ENCODE measurements at places on chromosomes 6 and 20. TPM values are rescaled to one million over a fixed set of nuclear protein-coding genes. Genes with fewer than 3 reads are reported as not detected.

- DNase-seq = no peak
Observed at GRCh38 chr6:163651426-163651825, 236.9 kb downstream of the QKI start.

DNA sequence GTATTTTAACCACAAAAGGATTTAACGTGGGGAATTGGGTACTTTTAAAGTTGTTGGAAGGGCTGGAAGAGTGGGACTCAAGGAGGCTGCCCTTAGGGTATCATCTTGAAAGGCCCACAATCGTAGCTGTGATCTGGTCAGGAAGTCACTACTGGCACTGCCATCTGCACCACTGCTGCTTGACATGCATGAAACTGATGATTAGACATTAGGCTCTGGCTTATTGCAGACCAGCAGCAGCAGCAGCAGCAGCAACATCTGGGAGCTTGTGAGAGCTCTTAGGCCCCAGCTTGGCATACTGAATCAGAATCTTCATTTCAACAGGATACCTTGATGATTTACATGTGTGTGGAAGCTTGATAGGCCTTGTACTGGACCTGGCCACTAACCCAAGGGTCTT, 68.6 kb downstream of the PHF20 start:
- no peak for DNase-seq

GRCh38 chr6:138078491-138078890, 28.7 kb downstream of the PERP start:
- no peak for DNase-seq

DNA sequence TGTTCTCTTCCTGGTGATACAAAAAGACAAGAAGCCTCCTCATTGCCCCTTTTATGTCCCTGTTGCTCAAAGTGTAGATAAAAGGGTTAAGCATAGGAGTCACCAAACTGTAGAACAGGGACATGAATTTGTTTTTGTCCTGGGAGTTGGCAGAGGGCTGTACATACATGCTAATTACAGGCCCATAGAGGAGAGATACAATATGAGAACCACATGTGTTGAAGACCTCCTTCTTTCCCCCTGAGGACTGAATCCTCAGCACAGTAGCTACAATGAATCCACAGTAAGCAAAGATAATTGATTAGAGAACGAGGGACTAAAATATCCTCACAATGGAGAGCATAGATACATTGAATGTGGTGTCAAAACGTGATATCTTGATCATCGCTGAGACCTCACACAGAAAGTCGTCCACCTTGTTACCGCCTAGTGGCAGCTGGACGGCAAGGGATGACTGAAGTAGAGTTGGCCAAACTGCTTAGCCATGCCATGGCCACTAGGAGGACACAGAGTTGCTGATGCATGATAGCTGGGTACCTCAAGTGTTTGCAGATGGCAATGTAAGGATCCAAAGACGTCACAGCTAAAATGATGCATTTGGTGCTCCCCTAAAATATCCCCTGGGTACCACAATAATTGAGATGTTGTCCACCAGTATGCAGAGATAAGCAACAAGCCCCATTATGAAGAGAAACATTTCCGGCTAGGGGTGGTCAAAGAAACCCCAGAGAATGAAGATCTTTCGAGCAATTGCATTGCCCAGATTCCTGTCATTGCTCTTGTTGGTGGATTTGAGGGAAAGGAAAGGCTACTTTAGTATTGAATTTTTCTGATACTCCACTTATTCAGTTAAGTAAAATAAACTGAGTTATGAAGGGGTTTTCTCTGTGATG, 15.0 kb downstream of the OR2B3 start:
- peak; percentile 2 for DNase-seq

DNA sequence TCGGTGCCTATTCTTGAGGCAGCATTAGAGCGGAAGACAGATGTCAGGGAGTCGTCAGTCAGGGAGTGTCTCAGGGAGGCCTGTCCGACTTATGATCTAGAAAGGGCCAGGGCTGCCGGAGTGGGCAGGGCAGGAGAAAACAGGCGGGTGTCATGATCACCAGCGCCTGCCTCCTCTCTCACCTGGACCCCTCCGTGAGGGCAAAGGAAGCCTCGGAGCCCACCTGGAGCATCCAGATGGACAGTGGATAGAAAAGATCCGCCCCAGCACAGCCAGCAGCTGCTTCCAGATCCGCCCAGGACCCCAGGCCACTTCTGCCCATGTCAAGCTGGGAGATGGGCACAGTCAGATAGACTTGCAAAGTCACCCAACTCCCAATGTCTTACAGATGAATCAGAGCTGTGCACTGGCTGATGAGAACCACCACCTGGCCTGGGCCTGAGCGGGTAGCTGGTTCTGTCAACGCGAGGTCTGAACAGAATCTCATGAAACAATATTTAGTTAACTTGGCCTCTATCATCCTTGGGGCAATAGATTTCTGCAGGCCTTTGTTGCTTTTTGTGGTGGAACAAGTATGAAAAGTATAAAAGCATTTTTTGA, 22.2 kb downstream of the PSMG4 start:
- no peak for DNase-seq

DNA sequence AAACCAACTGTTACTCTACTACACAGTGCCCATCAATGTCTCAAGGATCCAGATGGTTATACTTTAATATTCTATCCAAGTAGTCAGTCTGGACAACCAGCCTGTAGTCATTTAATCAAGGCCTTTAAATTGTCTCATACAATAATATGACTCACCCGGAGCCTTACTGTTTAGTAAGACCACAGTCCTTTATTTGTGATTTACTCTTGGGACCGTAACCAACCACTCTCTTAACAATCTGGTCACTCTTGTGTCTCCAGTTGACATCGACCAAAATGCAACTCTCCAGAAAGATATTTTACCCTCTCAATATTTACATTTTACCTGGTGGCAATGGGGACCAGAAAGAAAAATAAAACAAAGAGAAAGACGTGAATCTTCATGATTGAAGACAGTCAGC, 14.9 kb downstream of the DEFB114 start:
- no peak for DNase-seq

DNA sequence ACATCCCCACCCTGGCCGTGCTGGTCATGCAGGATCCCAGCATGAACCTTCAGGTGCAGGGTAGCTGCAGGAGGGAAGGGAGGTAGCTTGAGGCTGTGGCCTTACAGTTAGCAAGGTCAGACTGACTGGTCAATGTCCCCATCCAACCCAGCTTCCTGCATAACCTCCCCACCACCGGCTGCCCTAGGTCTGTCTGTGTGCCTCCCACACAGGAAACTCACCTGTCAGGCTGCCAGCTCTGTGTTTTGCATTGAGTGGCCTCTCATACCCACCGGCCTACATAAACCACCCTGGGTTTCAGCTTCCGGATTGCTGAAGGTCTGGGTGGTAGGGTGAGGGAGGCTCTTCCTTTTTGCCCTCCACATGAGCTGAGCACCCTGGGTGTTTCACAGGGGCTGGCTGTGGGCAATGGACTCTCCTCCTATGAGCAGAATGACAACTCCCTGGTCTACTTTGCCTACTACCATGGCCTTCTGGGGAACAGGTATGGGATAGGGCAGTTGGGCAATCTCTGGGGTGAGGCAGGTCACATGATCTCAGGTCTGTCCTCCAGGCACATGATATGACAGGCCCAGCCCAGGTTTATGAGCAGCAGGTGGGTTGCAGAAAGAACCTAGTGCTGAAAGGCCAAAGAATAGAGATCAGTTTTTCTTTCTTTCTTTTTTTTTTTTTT, 1.8 kb downstream of the CTSA start:
- DNase-seq = peak; percentile 37

DNA sequence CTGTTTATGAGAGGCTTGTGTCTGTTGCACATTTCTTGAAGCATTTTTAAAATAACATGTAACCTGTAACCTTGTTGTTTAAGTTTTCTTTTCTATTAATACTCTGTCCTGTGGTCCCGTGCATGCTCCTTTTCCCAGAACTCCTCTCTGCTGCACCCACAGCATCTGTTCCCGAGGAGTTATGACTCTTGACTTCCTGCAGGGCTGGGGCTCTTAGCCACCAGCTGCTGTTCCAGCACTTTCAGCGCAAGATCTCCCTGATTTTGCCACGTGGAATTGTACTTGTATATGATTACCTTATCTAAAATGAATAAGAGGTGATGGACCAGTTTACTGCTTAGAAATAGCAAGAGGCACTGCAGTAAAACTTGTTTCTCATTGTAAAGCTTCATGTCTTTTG, 150.6 kb downstream of the QKI start:
- no peak for DNase-seq

DNA sequence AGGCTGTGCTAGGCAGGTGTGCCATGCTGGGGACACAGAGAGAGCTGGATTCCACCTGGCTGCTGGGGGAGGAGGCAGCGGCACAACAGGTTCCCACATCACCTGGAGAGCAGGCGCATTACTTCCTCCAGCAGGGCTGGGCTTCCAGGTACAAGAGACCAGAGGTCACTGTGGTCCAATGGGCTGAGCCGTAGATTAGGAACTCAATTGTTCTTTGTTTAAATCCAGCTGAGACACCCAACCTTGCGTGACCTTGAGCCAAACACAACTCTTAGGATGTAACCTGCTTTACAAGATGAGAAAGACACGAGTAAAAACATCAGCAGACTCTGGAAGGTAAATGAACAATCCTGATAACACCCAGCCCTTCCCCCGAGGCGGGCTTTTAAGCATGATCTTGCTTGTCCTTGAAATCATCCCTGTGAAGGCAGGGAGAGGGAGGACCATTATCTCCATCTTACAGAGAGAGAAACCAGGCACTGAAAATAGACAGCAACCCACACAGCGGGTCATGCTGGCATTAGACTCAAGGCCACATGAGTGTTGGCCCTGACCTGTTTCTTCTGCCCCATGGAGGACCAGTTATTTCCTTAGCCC, 216.5 kb upstream of the RREB1 start:
- no peak for DNase-seq

DNA sequence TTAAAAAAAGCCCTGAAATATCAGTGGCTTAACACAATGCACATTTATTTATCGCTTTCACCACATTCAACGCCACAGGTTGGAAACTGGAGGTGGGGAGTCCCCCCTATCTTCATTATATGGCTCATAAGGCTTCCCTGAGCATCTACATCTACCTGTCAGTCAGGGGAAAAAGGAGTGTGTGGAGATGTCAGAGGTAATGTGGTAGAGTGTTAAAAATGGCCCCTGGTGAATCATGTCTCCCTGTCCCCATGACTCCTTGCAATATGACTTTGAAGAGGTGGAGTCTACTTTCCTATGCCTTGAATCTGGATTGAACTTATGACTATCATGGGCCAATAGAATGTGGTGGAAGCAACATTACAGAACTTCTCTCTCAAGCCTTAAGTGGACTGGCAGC, 65.5 kb upstream of the BTBD3 start:
- no peak for DNase-seq

DNA sequence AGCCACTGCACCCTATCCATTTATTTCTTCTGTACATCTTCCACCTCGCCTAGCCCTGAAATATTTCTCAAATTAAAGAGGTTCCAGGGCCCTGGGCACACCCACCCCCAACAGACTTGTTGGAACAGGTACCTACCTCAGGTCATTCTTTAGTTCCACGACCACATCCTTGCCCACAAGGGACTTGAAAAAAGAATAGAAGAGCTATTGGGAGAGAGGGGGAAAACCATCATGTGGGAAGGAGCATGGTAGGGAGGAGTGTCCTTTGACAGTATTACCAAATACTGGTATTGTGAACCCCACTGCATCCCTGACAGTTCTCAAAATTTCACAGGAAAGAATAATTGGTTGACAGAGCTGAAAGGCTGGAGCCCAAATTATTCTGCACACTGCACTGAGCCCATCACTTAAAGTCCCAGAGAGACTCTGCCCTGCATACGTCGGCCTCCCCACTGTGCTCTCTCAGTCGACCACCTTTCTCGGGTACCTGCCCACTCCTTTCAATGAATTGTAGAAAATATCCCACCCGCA, 762 bp downstream of the LSM2 start:
- DNase-seq = no peak

GRCh38 chr6:169230322-169230665, 23.4 kb downstream of the THBS2 start:
- DNase-seq = no peak

DNA sequence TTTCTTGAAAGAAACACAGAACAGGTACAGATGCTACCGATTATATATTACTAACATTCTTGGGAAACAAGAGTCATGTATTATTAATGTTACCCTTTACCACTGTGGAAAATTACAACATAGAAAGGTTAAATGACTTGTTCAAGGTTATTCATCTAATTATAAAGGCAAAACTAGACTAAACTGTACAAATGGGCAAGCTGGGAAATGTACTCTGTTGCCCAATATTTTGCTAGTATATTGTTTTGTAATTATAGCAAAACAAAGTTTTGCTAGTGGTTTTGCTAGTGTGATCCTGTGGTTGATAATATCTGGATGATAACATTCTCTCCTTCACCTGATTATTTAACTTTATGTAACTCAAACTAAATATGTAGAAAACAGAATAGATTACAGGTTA, 96.5 kb downstream of the TINAG start:
- no peak for DNase-seq

- DNase-seq = peak; percentile 45
Observed at GRCh38 chr6:41306187-41306854, 19.8 kb upstream of the TREM1 start.

DNA sequence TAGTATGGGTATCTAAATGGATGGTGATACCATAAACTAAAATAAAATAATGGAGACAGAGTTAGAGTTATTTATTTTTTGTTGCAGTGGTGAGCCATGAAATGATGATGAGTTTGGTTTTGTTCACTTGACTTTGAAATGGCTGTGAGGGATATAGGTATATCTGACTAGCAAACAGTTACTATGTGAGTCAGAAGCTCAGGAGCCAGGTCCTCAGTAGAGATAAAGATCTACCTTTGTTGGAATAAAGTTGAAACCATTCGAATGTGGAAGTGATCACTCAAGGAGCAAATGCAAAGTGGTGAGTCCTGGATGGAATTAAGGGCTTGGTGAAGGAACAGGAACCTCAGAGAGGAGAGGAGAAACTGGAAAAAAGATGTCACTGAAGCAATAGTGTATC, 86.0 kb upstream of the TPD52L1 start:
- DNase-seq = no peak

DNA sequence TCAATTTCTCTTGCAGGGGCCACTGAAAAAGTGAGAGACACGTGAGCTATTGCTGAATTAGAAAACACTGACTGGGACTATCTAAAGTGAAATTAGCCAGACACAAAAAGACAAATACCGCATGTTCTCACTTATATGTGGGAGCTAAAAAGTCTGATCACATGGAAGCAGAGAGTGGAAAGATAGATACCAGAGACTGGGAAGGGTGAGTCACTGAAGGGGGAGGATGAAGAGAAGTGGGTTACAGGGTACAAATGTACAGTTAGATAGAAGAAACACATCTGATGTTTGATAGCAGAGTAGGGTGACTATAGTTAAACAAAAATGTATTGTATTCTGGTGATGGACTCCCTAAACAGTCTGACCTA, 13.4 kb downstream of the CST3 start:
- DNase-seq = no peak

The FRK gene
- 0.05 TPM for total RNA-seq

The UNC93A gene
- total RNA-seq = not detected

The SLC26A8 gene
- 0.44 TPM for total RNA-seq

The C20orf144 gene
- 0.17 TPM for total RNA-seq

The BCAS1 gene
- not detected for total RNA-seq

The PLAGL1 gene
- total RNA-seq = 51.8 TPM

The TNF gene
- 30.7 TPM for total RNA-seq

The ABCF1 gene
- total RNA-seq = 68.1 TPM

The KHDC1L gene
- not detected for total RNA-seq
